Memory B cell (primary cell): ENCODE measurements at places on chromosomes 3 and 15.

GRCh38 chr3:43647331-43648166 is 25.7 kb upstream of the ANO10 start:
- H3K4me3 ChIP-seq, result no peak overlapping the region
- no peaks in the 10 kb centered on the region for H3K36me3 ChIP-seq
- DNase-seq, result no peak
- H3K4me1 ChIP-seq, result no peaks in the 10 kb centered on the region

DNA sequence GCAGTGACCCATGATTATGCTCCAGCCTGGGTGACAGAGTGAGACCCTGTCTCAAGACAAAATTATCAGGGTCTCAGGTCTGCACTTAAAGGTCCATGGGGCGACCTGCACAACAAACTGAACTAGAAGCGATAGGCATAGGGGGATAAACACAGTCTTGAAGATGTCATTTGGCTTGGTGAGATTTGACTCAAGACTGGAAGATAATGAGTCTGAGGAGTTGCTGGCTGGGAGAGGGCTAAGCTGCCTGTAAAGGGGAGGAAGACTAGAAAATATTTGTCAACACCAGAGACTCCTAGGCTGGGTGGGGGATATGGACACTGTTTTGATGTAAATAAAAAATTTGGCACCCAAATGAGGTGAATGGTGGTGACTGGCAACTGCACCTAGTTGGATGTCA is 19.8 kb downstream of the GHRL start:
- peaks cover 9% of the 10 kb centered on the region for H3K36me3 ChIP-seq
- DNase-seq, result no peak
- H3K4me3 ChIP-seq, result peak overlapping the region; percentile 49

DNA sequence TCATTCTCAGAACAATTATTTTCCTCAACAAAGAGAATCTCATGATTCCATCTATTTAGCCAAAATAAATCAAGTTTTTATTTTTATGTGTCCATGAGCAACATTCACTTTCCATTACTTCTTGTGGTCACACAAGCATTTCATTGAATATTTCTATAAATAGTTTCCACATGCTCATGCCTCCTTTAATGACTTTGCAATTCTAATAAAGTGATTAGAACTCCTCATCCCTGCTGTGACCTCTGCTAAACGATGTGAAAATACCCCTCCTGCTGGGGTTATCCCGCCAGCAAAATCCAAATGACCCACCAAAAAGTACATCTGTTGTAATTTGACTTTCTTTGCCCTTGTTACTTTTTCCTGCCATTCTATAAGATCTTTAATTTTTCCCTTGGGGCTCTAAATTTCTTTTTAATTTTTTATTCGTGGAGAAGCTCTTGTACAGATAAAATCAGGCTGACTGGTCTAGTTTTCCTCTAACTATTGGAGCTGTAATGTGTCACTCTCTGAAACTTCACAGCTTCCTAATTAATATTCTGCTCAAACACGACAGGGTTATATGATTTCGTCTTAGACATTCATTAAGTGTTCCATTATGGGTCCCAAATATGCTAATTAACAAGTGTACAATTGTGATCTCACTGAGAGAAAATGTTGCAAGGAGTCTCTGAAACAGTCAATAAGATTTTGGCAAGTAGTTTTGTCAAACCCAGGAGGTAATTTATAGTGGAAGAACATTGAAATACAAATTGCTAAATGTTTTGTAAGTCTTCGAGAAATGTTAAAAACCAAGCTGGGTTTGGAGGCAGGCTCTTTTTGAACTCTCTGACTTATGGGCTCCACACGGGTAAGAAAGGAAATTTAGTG is 533.1 kb upstream of the NAALADL2 start:
- no peak overlapping the region for H3K4me3 ChIP-seq
- no peaks in the 10 kb centered on the region for H3K27me3 ChIP-seq
- no peaks in the 10 kb centered on the region for H3K4me1 ChIP-seq
- H3K27ac ChIP-seq, result no peak overlapping the region

GRCh38 chr3:75342425-75342824 is 321.7 kb upstream of the FRG2C start:
- DNase-seq, result no peak
- H3K27me3 ChIP-seq, result no peaks in the 10 kb centered on the region
- H3K36me3 ChIP-seq, result no peaks in the 10 kb centered on the region

GRCh38 chr3:29639578-29640290 is 358.9 kb downstream of the RBMS3 start:
- no peak for DNase-seq
- H3K27me3 ChIP-seq, result no peaks in the 10 kb centered on the region
- no peak overlapping the region for H3K4me3 ChIP-seq
- H3K4me1 ChIP-seq, result no peaks in the 10 kb centered on the region
- no peak overlapping the region for H3K27ac ChIP-seq

- no peak overlapping the region for H3K27ac ChIP-seq
- H3K4me1 ChIP-seq, result peaks cover 40% of the 10 kb centered on the region
- no peak for DNase-seq
- no peaks in the 10 kb centered on the region for H3K27me3 ChIP-seq
- H3K4me3 ChIP-seq, result no peak overlapping the region
These were observed 38.7 kb downstream of the ZBTB38 start for GRCh38 chr3:141407047-141407446.

DNA sequence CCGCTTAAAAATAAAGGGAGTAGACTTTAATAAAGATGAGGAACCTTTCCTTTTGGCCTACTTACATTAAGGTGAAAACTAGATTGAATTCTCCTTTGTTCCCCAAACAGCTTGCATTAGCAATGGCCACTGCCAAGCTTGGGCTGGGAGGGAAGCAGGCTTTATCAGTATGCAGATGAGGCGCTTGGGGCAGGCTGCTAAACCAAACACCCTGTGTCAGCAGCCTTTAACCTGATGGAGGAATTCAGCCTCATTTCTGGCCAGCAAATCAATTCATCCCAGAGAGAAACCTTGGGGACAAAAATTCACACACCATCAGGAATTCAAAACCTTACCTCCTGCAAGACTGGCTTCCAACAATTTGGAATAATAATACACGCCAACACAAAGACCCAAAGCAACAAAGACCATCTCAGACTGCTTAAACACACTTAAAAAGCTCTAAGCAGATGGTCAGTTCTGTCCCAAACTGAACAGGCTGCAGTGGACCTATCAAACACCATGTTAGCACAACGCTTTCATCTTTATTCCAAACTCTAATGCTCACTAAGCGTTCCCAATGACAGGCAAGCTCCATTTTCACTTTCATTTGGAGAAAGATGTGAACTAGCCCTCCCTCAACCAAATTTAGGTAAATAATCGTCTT is 255.1 kb upstream of the CMC1 start:
- H3K27ac ChIP-seq, result no peak overlapping the region
- H3K27me3 ChIP-seq, result no peaks in the 10 kb centered on the region
- H3K36me3 ChIP-seq, result no peaks in the 10 kb centered on the region
- no peaks in the 10 kb centered on the region for H3K4me1 ChIP-seq
- H3K4me3 ChIP-seq, result no peak overlapping the region

DNA sequence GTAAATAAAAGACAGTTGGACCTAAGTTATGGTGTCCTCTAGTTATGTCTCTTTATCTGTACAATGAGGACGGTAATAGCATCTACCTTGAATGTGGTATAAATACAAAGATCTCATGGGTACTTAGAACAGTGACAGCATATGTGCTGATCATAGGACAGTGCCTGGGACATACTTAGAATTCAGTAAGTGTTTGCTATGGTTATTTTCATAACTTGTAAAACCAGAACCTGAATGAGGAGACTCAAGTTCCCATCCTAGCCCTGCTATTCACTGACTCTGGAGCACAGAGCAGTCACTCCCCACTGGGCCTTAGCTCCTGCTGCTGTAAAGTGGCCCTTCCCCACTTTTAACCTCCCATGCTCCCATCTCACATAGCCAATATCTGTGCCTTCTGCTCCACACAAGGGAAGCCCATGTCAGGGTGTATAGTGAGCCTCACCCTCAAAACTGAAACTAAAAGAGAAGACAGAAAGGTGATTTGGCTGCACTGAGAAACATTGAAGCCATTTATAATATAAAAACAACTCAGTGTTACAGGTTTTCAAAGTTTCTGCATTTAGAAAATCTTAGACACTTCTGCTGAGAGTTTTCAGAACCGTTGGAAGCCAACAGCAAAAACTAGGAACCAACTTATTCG is 225.4 kb upstream of the UBE2E2 start:
- DNase-seq, result no peak
- H3K27me3 ChIP-seq, result peaks cover 2% of the 10 kb centered on the region
- peak overlapping the region; percentile 13 for H3K27ac ChIP-seq
- H3K4me1 ChIP-seq, result peaks cover 5% of the 10 kb centered on the region
- peak overlapping the region; percentile 18 for H3K4me3 ChIP-seq

DNA sequence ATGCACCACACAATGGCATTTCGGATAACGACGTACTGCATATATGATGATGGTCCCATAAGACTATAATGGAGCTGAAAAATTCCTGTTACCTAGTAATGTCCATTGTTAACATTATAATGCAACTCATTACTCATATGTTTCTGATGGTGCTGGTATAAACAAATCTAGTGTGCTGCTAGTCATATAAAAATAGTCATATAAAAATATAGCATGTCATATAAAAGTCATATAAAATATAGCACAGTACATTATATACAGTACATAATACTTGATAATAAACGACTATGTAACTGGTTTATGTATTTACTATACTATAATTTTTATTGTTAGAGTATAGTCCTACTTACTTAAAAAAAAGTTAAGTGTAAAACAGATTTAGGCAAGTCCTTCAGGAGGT is 50.6 kb downstream of the HACD2 start:
- H3K36me3 ChIP-seq, result peaks cover 3% of the 10 kb centered on the region
- no peak for DNase-seq
- no peak overlapping the region for H3K4me3 ChIP-seq
- no peak overlapping the region for H3K27ac ChIP-seq

- H3K27me3 ChIP-seq, result no peaks in the 10 kb centered on the region
- H3K36me3 ChIP-seq, result no peaks in the 10 kb centered on the region
- no peak for DNase-seq
- no peak overlapping the region for H3K4me3 ChIP-seq
- H3K27ac ChIP-seq, result no peak overlapping the region
These were observed 31.9 kb upstream of the TSC22D2 start for GRCh38 chr3:150376001-150376848.

- no peak for DNase-seq
- peaks cover 7% of the 10 kb centered on the region for H3K36me3 ChIP-seq
- H3K27ac ChIP-seq, result no peak overlapping the region
- no peak overlapping the region for H3K4me3 ChIP-seq
- H3K27me3 ChIP-seq, result no peaks in the 10 kb centered on the region
- H3K4me1 ChIP-seq, result no peaks in the 10 kb centered on the region
These were observed 110.5 kb downstream of the PGPEP1L start for GRCh38 chr15:98896802-98897732.

- H3K4me1 ChIP-seq, result no peaks in the 10 kb centered on the region
- H3K27ac ChIP-seq, result no peak overlapping the region
- peaks cover 3% of the 10 kb centered on the region for H3K27me3 ChIP-seq
- no peak for DNase-seq
These were observed 283.5 kb downstream of the CHL1 start for GRCh38 chr3:480070-480469.

DNA sequence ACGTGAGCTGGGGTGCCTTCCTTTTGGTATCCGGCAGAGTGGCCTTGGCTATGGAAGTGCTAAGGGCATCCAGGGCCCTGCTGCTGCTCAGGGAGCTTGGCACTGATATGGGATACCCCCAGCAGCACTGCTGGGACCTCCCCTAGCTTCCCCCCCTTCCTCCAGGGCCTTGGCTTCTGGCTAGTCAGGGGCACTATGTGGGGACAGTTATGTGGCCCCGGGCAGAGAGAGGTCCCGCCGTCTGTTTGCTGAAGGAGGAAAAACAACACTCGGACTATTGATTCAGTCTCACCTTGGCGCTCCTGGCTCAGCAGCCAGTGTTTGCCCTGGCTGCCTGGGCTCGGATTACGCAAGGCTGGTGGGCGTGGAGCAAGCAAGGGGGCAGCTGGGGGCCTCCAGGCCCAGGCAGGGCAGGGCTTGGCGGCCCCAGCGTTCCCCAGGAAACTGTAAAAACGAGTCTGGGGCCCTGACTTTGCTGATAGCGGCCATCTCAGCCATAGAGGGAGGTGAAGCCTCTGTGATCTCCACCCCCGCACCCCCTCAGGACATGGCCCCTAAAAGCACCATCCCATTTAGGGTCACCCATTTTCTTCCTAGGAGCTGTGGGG is 5.7 kb downstream of the FURIN start:
- H3K36me3 ChIP-seq, result peaks cover 16% of the 10 kb centered on the region
- H3K4me1 ChIP-seq, result peaks cover 28% of the 10 kb centered on the region
- no peak overlapping the region for H3K27ac ChIP-seq

DNA sequence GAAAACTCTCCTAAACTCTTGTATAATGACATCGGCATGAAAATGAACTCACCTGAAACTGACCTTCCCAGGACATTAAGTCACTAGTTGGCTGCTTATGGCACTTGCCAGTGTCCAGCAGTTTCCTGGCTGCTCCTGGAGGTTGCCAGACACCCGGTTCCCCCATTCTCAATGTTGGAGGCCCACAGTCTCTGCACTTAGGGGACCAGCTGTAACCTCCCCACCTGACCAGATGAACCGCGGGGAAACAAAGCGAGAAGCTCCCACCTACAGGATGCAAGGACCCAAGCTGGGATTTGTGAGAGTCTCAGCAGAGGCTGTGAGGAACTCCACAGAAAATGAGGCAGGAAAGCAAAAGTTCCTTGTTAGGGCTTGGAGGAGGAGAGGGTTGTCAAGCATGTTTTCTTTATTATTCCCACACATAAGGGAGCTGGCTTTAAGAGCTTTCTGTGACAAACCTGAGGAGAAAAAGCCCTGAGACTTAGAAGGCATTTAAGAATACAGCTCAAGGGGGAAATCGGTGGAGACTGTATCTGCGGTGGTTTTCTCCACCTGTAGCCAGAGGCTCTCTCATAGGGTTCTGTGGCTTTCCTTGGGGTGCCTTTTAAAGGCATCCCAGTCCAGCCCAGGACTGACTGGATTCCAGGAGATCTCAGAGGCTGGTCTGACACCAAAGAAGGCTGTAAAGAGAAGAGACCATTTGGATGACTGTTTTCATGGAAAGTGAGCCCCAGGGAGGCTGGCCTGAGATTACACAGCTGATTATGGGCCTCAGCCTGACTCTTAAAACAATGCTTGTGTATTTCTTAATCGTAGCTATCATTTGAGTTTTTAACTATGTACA is 4.6 kb downstream of the TPM1 start:
- H3K4me1 ChIP-seq, result peaks cover 26% of the 10 kb centered on the region
- peaks cover 20% of the 10 kb centered on the region for H3K27me3 ChIP-seq
- peak overlapping the region; percentile 58 for H3K27ac ChIP-seq
- DNase-seq, result no peak

DNA sequence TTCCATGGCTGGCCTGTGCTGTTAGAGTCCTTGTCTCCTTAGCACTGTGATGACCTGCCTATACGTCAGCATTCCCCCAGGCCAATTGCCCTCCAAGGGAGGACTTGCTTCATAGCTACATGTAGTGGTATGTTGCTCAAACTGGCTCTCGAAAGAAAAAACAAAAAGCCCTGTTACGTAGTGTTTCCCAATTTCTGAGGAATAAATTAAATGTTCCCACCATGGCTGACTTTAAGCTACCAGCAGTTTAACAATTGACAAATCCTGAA is 54.6 kb downstream of the WNT7A start:
- no peak overlapping the region for H3K4me3 ChIP-seq
- H3K27me3 ChIP-seq, result peaks cover 4% of the 10 kb centered on the region
- no peaks in the 10 kb centered on the region for H3K4me1 ChIP-seq
- DNase-seq, result no peak
- no peak overlapping the region for H3K27ac ChIP-seq
- no peaks in the 10 kb centered on the region for H3K36me3 ChIP-seq
